ENCODE measurements at places on chromosomes 4 and X.
A peak's percentile ranks its signal among the peaks of the same experiment; 100 is the strongest.

- DNase-seq = peak; percentile 68
Observed at GRCh38 chrX:49155900-49156837, 6.4 kb upstream of the MAGIX start.

GRCh38 chr4:82362565-82362964, 11.2 kb downstream of the HNRNPD start:
- no peak for DNase-seq

- DNase-seq = no peak
Observed at GRCh38 chrX:137573324-137574101, 7.6 kb downstream of the ZIC3 start.

DNA sequence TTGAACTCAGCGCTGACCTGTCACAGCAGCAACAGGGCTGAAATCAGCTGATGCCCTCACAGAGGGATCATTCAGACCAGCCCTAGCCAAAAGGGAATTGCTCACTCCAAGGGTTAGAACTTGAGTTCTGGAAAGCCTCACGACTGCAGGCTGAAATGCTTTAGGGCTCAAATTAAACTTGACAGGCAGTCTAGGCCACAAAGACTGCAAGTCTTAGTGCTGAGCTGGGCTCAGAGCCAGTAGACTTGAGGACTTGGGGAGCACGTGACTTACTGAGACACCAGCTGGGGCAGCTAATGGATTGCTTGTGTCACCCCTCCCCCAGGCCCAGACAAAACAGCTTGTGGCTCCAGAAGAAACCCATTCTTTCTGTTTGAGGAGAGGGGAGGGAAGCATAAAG, 119.0 kb upstream of the SLC6A14 start:
- DNase-seq = no peak

- no peak for DNase-seq
Observed at GRCh38 chr4:185587427-185588161, 52.3 kb upstream of the PDLIM3 start.

GRCh38 chr4:94253036-94253435, 45.4 kb downstream of the SMARCAD1 start:
- DNase-seq = no peak

- DNase-seq = no peak
Observed at GRCh38 chr4:147933316-147933715, 201.4 kb downstream of the ARHGAP10 start.

- no peak for DNase-seq
Observed at GRCh38 chrX:8272821-8273220, 101.8 kb upstream of the VCX2 start.

DNA sequence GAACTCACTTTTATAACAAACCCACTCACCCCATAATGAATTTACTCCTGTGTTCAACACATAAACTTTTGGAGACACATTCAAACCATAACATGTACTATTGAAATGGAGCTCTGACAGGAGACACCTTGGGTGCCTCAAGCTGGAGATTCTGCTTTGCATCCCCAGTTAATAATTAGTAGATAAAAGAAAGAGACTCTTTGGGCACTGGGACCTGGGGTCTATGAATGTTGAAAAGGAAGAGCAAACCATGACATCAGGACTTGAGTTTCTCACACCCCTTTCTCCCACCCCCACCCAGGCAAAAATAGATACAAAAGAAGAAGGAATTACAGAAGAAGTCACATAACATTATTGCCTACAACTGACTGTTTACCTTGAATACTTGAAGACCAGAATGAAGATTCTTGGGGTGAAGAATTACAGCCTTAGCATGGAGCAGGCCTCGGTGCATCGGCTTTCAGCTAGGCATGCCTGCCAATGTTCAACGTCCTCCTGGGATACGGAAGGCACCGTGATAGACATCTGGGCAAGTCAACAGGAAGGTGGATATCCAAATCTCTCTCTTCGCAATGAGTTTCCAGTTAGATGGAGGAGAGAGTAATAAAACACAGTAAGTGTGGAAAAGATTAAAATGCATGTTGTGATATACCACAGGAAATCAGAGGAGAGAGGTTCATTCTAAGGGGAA, 316.0 kb downstream of the TRIML1 start:
- DNase-seq = no peak

DNA sequence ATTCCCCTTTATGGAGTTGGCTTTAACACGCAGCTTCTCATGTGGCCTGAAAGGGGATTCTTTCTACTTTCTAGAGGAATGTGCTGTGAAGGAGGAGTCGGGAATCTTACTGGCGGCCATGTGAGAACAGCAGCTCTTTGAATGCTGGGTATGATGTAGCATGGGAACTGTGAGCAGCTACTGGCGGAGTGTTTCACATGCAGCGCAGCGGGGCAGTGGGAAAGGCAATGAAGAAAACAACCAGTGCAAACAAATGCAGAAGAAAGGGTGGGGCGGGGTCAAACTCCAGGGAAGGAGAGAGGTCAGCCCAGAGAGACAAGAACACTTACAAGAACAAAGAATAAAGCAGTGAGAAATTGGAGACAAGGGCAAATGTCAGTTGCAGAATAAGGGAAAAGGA, 363.8 kb upstream of the FTHL17 start:
- DNase-seq = no peak

GRCh38 chrX:121781991-121782390, 734.6 kb downstream of the GLUD2 start:
- DNase-seq = no peak

- DNase-seq = no peak
Observed at GRCh38 chr4:122716825-122717448, 15.6 kb upstream of the BBS12 start.

GRCh38 chr4:113781439-113782040, 20.0 kb upstream of the CAMK2D start:
- DNase-seq = no peak
